Karpas-422 (cell line): ENCODE measurements at places on chromosomes 2 and 18. TPM values are rescaled to one million over a fixed set of nuclear protein-coding genes. Genes with fewer than 3 reads are reported as not detected.

Gene CD302
- not detected in 2 replicates for total RNA-seq

Gene HOXD9
- not detected in 2 replicates for total RNA-seq

Gene TMEM163
- 4.7 and 7.3 TPM in 2 replicates for total RNA-seq

Gene KIF5C
- total RNA-seq, result 8.3 and 11.3 TPM in 2 replicates

Gene MRPS9
- total RNA-seq, result 24.5 and 64.1 TPM in 2 replicates

Gene ACVR1C
- total RNA-seq, result not detected in 2 replicates

Gene SERPINB7
- total RNA-seq, result 2.8 TPM in 1 of 2 replicates, not detected in the other

Gene MROH2A
- 1.9 and 2.6 TPM in 2 replicates for total RNA-seq

Gene AQP12A
- not detected in 2 replicates for total RNA-seq

Gene DLGAP1
- 4.8 and 8.8 TPM in 2 replicates for total RNA-seq

Gene NGEF
- not detected in 2 replicates for total RNA-seq

Gene POTEC
- total RNA-seq, result not detected in 2 replicates

Gene OTX1
- 1.9 and 6.4 TPM in 2 replicates for total RNA-seq

Gene HES6
- 3.3 and 25.8 TPM in 2 replicates for total RNA-seq

Gene CBLN2
- not detected in 2 replicates for total RNA-seq

Gene ZNF385B
- not detected in 2 replicates for total RNA-seq

Gene SANBR
- total RNA-seq, result 11.2 and 13.3 TPM in 2 replicates

Gene SMPD4
- 24.3 and 32.5 TPM in 2 replicates for total RNA-seq

Gene GPR39
- 0.34 TPM in 1 of 2 replicates, not detected in the other for total RNA-seq

Gene MOCOS
- total RNA-seq, result not detected in 2 replicates

Gene RIF1
- total RNA-seq, result 30.5 and 40.4 TPM in 2 replicates

Gene PIEZO2
- not detected in 2 replicates for total RNA-seq

Gene SATB2
- 1.7 and 5.7 TPM in 2 replicates for total RNA-seq

Gene CD8B2
- not detected in 2 replicates for total RNA-seq

Gene FOXD4L1
- 0.60 and 0.72 TPM in 2 replicates for total RNA-seq

Gene SMIM21
- not detected in 2 replicates for total RNA-seq

Gene ABHD3
- 64.2 and 142 TPM in 2 replicates for total RNA-seq

Gene PROC
- total RNA-seq, result not detected in 2 replicates

Gene ICA1L
- total RNA-seq, result 10.1 and 13.2 TPM in 2 replicates

Gene L3MBTL4
- 9.6 and 15.2 TPM in 2 replicates for total RNA-seq

Gene ARHGEF33
- total RNA-seq, result 0.18 TPM in 1 of 2 replicates, not detected in the other

Gene CRYGD
- not detected in 2 replicates for total RNA-seq

Gene AP1S3
- total RNA-seq, result 2.3 TPM in 1 of 2 replicates, not detected in the other

Gene SFTPB
- total RNA-seq, result not detected in 2 replicates

Gene CD207
- not detected in 2 replicates for total RNA-seq

Gene NEUROD1
- total RNA-seq, result not detected in 2 replicates

Gene PLCL1
- total RNA-seq, result not detected in 2 replicates

Gene PNPT1
- 35.5 and 50.9 TPM in 2 replicates for total RNA-seq

Gene ZEB2
- total RNA-seq, result 15.3 and 29.4 TPM in 2 replicates

Gene ELOA2
- total RNA-seq, result not detected in 2 replicates

Gene FAM110C
- total RNA-seq, result not detected in 2 replicates

Gene HNMT
- total RNA-seq, result not detected in 2 replicates

Gene KRCC1
- total RNA-seq, result 42.5 and 63.6 TPM in 2 replicates

Gene PIKFYVE
- total RNA-seq, result 38.4 and 58.0 TPM in 2 replicates

Gene RABL2A
- 17.5 and 38.5 TPM in 2 replicates for total RNA-seq

Gene CRIM1
- not detected in 2 replicates for total RNA-seq

Gene FN1
- 0.32 and 0.67 TPM in 2 replicates for total RNA-seq

Gene ADAM23
- total RNA-seq, result not detected in 2 replicates

Gene UGT1A10
- 0.11 and 0.14 TPM in 2 replicates for total RNA-seq

Gene FEV
- total RNA-seq, result not detected in 2 replicates

Gene TMEM17
- total RNA-seq, result 0.86 TPM in 1 of 2 replicates, not detected in the other

Gene GALNT14
- 1.6 and 1.7 TPM in 2 replicates for total RNA-seq

Gene TUBA3E
- total RNA-seq, result not detected in 2 replicates

Gene CGREF1
- not detected in 2 replicates for total RNA-seq

Gene ANKRD23
- total RNA-seq, result 1.6 and 9.8 TPM in 2 replicates

Gene CPLX4
- not detected in 2 replicates for total RNA-seq
